ENCODE measurements at places on chromosomes 5 and 9.

DNA sequence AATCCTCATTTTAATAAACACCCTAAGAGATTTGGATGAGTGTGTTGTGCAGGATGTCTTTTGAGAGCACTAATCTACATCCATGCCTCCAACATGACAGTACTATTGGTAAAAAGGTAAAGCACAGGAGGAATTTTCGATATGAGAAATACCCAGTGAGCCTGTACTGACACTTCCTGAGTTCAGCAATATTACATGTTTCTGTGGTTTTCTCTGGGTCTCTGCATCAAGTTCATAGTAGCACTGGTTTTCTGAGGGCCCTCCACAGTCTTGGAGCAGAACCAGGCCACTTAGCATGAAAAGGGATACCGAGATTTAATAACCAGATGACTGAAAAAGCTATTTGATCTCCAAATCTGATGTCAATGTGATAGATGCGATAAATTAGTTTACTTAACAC lies 524.1 kb downstream of the TMEM38B start:
- no peak for DNase-seq

DNA sequence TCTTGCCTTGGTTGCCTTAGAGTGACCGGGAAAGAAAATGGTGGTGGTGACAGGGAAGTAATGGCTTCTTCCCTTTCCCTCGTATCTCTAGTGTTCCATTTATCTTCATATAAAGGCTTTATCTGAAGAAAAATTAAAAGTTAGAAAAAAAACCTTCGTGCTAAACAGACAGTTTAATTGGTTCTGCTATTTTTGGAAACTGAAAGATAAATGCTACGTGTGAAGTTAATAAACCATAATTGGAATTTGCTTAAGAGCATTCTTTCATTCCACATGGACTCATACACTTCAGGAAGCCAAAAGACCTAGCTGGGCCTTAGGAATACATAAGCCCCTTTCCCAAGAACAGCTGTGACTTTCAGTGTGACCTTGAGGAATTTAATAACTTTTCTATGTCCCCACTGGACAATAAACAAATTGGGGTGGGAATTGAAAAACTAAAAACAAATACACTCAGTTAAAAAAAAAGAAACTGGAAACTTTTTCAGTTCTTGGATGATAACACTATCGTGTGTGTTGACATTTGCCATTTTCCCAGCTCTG lies 818.8 kb upstream of the WWC1 start:
- DNase-seq: no peak

DNA sequence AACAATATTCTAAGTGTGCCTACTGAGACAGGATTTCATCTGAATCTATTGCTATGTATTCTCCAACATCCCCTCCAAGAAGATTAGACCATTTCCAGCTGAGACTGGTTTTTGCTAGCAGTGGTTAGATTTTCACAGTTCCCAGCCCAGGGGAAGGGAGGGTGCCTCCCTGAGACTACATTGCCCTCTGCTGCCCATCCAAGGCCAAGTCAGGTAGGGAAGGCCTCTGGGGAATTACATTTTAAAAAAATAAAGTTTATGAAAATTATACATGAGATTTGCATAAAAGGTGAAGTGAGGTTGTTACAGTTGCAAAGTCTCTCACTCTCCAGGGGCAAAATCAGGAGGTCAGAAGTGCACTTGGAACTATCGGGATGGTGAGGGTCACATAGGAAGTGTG lies 28.0 kb upstream of the SYK start:
- no peak for DNase-seq

DNA sequence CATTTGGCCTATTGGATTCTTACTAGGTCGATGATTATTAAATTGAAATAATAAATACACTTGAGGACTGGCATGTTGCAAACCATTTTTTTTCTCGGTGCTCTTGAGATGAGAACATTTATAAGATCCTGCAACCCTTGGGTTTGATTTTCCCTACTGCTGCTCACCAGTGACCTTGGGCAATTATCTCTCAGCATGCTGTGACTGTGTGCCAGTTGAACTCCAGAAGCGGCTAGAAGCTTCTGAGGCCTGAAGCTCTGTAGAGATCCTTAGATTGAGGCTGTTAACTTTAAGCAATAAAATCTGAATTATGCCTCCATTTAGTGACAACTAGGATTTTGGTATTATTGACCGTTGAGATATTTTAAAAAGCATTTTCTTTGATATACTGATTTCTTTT lies 489.8 kb downstream of the MAT2B start:
- DNase-seq: no peak

DNA sequence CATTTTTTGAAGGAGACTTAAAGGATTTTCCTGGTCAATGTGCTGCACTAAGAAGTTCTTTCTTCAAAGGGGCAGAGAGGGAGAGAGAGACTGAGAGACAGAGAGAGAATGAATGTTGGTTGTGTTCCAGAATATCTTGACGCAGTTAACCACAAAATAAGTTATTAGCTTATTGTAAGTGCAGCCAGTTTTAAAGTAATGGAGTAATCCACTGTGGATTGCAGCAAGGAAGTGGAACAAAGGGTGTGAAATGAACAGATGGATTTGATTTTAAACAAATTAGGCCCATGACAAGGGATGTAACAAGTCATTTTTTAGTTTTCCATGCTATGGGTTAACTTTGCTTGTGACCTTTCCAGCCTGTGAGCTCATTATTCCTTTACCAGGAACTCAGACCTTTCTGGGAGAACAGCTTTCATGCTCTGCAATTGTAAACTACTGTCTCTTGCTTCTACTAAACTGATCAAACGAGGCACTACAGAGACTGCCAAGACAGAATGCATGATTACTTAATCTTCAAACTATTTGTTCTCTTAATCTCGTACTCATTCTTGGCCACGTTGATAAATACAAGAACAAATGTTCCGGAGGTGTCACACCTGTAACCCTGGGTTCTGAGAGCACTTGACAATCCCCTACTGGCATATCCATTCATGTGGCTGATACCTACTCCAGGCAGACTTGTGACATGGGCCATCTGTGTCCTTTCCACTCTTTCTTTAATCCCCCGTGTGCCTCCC lies 131.1 kb downstream of the TLE1 start:
- DNase-seq: no peak

DNA sequence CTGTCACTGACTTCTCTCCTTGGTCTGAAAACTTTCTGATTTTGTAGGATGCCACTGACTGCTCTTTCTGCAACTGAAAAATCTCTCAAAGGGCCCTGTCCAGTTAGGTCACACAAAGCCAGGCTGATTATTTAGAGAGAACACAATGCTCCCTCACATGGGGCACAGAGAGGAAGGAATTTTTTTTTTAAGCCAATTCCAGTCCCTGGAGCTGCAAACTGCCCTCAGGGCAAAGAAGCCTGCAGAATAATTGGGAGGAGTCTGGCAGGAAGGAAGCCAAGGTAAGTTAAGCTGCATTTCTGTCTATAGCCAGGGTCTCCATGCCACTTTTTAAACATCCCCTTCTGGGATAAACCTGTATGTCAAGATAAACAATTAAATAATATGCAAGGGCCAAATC lies 305.5 kb downstream of the ZSWIM6 start:
- DNase-seq: no peak

- no peak for DNase-seq
Measured at GRCh38 chr5:81506378-81506777, 112.4 kb upstream of the ACOT12 start.

GRCh38 chr5:153866176-153866575 lies 172.5 kb downstream of the FAM114A2 start:
- peak; percentile 2 for DNase-seq

DNA sequence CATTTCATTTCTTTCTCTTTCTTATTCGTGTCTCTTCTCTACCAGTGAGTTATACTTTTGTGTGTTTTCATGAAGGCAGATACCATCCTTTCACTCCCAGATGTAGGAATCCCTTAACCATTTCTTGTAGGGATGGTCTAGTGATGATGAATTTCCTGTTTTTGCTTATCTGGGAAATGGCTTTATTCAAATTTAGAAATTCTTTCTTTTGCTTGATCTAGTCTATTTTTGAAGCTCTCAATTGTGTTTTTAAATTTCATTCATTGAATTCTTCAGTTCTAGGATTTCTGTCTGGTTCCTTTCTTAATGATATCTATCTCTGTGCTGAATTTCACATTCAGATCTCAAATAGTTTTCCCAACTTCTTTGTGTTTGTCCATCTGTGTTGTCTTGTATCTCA lies 95.9 kb upstream of the TBC1D2 start:
- no peak for DNase-seq

DNA sequence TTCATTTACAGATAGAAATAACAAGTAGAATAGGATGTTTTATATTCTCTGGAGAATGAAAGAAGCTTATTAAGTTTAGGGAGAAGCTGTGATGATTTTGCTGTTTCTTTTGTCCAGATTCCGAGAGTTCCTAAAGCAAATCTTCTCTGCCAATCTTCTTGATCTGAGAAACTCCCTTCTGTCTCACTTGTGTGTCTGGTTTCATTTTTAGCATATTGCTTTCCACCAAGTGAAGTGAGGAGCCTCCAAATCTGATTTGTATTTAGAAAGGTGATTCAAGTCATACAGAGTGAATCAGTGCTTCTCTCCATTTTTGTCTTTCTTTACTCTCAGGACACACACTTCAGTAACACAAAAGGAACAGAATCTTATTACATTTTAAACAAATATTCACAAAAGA lies 48.4 kb downstream of the STX17 start:
- no peak for DNase-seq

- DNase-seq: no peak
Measured at GRCh38 chr9:84703793-84704192, 34.3 kb downstream of the NTRK2 start.

GRCh38 chr5:675111-675870 lies 17.9 kb downstream of the TPPP start:
- DNase-seq: no peak

DNA sequence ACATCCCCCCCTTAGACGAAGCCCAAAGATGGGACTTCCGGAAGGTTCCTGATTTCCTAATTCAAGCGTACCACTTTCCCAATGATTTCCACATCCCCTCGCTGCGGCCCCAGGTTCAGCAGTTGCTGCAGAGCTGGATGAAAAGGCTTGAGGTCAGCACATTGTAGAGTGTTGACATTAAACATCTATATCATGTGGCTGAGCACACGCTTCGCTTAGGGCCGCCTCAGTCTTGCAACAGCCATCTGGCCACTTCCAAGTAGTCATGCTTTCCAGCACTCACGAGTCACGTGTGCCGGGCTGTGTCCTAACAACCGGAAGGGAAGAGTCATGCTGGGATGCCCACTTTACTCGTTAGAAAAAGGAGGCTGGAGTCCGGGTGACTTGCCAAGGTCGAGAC lies 340.6 kb upstream of the IRX4 start:
- DNase-seq: no peak

DNA sequence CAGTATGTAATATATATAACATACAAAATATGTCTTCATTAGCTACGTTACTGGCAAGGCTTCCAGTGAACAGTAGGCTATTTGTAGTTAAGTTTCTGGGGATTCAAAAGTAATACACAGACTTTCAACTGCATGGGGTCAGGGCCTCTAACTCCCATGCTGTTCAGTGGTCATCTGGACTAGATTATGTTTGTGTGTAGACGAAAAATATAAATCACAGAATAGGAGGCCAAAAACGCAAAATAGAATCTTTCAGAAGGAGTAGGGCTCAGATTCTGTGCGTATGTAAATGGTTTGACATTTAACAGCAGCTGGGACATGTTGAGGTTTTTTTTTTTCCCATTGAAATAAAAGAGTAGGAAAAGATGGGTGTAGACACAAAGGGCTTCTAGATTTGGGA lies 1048.7 kb upstream of the WWC1 start:
- no peak for DNase-seq

DNA sequence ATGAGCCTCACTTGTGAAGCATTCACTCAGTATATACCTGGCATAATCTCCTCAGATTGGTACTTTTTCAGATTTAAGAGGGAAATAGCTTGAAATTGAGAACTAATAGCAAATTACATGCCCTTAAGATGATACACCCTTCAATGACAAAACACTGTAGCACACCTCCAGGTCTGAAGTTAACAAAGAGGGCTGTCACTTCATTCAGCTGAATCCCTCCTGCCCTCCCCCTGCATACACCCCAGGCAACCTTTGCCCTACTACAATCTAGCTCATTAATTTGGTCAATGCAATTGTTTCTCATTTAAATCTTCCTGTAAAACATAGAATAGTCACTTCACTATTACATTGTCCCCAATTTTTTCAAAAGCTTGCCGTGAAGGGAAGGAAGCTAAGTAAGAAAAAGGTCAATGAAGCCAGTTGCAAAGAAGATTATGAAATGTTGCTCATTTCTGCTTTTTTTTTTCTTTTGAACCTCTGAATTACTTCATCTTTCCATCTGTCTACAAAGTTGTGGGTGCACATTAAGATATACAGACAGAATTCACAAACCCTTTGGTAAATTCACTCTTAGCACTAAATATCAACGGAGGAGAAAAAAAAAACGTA lies 294.8 kb upstream of the PTGER4 start:
- DNase-seq: no peak

- no peak for DNase-seq
Measured at GRCh38 chr5:81842795-81843398, 92.0 kb upstream of the SSBP2 start.

GRCh38 chr5:14110680-14111079 lies 32.5 kb upstream of the TRIO start:
- DNase-seq: no peak

- DNase-seq: no peak
Measured at GRCh38 chr5:178529080-178529479, 61.1 kb downstream of the COL23A1 start.

- DNase-seq: no peak
Measured at GRCh38 chr5:146877783-146878475, 628 bp downstream of the PPP2R2B start.

DNA sequence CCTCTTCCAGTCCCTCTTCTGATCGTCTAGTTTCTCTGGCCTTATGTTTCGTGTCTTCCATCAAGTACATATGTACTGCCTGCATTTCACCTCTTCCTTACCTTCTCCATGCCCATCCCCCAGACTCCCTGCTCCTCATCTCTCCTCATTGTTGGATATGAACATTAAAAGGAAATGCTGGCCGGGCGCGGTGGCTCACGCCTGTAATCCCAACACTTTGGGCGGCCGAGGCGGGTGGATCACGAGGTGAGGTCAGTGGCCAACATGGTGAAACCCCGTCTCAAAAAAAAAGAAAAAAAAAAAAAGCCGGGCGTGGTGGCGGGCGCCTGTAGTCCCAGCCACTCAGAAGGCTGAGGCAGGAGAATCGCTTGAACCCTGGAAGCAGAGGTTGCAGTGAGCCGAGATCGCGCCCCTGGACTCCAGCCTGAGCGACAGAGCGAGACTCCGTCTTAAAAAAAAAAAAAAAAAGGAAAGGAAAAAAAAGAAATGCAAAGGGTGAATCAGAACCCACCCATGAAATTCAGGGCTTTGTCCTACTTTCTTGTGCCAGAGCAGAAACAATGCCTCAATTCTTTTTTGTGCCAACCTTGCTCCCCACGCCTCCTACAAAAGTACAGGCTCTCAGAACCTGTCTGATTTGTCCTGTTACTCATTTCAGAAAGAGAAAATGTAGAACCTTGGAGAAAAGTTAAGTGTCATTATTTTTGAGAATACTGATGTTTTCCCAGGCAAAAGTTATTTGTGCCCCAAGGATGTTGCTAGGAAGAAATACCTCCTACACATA lies 1.5 kb upstream of the ZFR start:
- DNase-seq: no peak

- DNase-seq: no peak
Measured at GRCh38 chr5:143733665-143734455, 78.1 kb upstream of the HMHB1 start.

GRCh38 chr5:170273968-170274710 lies 23.4 kb downstream of the LCP2 start:
- no peak for DNase-seq

- no peak for DNase-seq
Measured at GRCh38 chr5:114458726-114459125, 96.9 kb downstream of the KCNN2 start.

GRCh38 chr5:76339919-76340318 lies 63.2 kb upstream of the IQGAP2 start:
- DNase-seq: no peak

GRCh38 chr9:119343059-119343990 lies 25.9 kb downstream of the BRINP1 start:
- DNase-seq: no peak

Measured in LoVo (cell line).